Bronchial smooth muscle cell (primary cell): ENCODE measurements at places on chromosomes 2 and 18. TPM values are rescaled to one million over a fixed set of nuclear protein-coding genes. Genes with fewer than 3 reads are reported as not detected.

COL3A1 gene
- total RNA-seq: 2,857 and 3,691 TPM in 2 replicates

OXER1 gene
- total RNA-seq: under 0.01 and 0.43 TPM in 2 replicates

RNF144A gene
- total RNA-seq: 0.17 and 3.9 TPM in 2 replicates

LHCGR gene
- total RNA-seq: not detected in 2 replicates

VWA3B gene
- total RNA-seq: 0.16 and 0.17 TPM in 2 replicates

C2orf92 gene
- total RNA-seq: 1.4 TPM in 2 replicates

DCAF17 gene
- 18.3 and 19.7 TPM in 2 replicates for total RNA-seq

BCL11A gene
- under 0.01 and 0.17 TPM in 2 replicates for total RNA-seq

CSRNP3 gene
- 1.9 and 2.0 TPM in 2 replicates for total RNA-seq

C1QL2 gene
- total RNA-seq: not detected in 2 replicates

LRATD1 gene
- total RNA-seq: under 0.01 TPM in 1 of 2 replicates, not detected in the other

UGT1A3 gene
- not detected in 2 replicates for total RNA-seq
